ENCODE measurements at places on chromosomes 12 and 14.
A peak's percentile ranks its signal among the peaks of the same experiment; 100 is the strongest.

DNA sequence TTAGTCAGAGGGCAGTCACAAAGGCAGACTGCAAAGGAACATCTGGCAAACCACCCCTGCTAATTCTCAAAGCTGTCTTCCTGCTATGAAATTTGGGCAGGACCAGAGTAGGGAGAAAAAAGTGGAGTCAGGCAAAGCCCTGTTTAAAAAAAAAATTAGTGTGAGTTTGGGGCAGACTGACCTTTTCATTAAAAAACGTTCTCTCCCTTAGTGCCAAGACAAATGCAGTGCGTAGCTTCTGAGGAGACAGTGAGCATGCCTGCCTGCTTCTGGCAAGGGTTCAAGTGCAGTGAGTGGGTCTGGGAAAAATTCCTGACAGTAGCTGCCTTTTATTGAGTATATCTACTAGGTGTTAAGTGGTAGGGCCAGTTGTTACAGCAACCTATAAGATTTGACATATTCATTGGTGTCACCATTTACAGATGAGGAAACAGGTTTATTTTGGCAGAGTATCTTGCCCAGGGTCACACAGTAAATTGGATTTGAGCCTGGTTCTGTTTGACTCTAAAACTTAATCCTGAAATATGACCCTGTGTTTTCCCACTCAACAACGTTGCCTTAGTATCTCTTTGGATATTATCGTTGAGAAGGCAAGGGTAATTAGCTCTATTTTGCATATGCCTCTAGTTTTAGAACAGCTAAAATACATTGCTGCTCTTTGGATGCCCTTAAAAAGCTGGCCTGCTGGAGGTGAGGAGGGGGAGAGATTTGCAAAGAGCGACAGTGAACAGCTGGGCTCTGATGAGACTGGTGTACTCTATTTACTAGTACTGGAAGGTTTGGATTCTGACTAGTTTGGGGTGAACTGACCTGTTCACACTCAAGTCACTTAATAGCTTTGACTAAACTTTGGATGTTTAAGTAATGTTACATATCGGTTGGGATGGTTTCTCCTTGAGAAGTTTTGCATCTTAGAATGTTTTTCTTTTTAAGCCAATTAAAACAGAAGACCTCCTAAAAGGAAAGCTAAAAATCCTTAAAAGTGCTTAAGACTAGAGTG is 72.8 kb downstream of the PAPOLA start:
- no peak for DNase-seq

DNA sequence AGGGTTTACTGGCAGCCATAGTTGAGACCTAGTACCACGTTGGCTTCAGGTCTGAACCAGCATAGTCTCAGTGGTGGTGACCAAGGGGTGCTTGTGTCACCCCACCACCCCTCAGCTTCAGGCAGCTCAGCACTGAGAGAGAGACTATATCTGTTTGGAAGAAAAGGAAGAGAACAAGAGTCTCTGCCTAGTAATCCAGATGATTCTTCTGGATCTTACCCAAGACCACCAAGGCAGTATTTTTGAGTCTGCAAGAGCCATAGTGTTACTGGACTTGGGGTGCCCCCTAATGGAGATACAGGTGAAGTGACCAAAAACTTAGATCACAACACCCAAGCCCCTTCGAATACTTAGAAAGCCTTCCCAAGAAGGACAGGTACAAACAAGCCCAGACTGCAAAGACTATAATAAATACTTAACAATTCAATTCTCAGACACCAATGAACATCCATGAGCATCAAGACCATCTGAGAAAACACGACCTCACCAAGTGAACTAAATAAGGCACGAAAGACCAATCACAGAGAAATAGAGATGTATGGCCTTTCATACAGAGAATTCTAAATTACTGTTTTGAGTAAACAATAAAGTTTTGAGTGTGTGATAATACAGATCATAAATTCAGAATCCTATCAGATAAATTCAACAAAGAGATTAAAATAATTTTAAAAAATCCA is 107.0 kb downstream of the HELB start:
- DNase-seq, result peak; percentile 59

DNA sequence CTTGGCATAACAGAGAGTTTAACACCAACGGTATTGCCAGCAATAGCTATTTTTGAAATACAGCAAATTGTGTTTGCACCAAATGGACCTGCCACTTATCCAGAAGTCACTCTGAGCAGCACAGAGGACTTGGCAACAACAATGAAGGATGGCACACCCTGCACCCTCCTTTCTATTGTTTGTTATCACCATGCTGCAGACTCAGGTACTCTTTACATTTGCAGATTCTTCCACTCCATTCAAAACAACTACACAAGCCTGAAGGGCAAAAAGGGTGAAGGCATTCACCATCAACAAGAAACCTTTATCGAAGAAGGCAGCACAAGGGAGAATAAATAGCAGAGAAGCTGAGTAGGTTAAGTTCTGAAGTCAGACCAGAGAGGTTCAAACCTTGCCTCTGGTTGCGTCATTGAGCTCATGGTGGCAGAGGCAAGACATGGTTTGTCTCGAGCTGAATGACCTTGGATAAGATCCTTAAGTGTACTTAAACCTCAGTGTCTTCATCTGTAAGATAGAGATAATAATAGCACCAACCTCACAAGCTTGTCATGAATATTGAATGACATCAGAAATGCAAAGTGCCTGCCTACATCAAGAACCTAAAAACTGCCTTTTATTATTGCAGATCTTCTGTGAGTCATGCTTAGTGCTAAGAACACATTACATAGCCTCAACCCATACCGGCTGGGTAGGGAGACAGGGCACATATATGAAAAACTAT is 1.4 kb upstream of the ACSM4 start:
- DNase-seq, result no peak

DNA sequence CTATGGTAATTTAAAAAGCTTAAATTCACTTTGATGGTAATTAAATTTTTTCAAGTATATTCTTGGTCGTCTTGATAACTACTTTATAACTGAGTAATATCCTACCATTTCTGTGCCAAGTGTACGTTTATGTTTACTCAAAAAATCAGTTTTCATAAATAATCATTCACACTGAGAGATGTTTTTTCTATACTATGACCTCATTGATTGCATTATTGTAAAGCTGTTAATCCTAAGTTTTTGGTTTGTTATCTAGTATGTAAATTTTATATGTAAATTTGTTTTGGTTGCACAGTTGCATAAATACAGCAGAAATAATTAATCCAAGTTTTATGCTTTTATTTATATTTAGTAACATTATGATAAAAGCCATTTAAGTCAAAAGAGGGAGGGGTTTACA is 196.4 kb upstream of the PRICKLE1 start:
- no peak for DNase-seq

- no peak for DNase-seq
These were observed 1551.5 kb upstream of the SEL1L start for GRCh38 chr14:83085136-83085535.

- no peak for DNase-seq
These were observed 4.0 kb upstream of the TESPA1 start for GRCh38 chr12:54988402-54989054.

GRCh38 chr14:22484632-22485031 is 104.4 kb downstream of the DAD1 start:
- DNase-seq, result no peak

DNA sequence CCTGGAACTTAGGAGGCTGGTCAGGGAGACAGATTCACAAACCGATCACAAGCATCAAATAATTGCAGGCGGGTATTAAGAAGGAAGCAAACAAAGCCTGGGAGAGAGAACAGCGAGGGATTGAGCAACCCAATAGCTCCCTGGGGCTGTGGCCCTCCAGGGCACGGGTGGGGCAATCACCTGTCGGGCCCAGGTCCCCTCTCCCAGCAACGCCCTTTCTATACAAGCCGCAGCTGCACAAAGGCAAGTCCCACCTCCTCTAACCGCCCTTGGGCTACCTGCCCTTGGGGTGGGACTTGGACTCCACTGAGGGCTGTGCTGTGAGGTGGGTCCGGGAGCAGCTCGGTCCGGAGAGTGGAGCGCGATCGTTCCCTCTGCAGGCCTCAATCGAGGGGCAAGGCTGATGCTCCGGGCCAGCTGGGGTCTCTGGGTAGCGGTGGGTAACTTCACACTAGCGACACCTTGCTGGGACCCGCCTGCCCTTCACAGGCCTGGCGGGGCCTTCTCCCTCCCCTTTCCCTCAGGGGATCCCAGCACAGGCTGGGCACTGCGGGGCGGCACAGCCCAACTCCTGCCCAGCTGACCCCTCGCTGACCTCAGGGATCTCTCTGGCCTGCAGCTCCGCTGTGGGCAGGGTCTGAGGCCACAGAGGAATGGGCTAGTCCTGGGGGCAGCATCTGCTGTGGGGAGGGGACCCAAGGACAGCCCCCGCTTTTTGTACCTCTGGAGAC is 8.0 kb downstream of the PHB2 start:
- no peak for DNase-seq

- DNase-seq, result no peak
These were observed 524 bp downstream of the KMT5A start for GRCh38 chr12:123384318-123384993.

DNA sequence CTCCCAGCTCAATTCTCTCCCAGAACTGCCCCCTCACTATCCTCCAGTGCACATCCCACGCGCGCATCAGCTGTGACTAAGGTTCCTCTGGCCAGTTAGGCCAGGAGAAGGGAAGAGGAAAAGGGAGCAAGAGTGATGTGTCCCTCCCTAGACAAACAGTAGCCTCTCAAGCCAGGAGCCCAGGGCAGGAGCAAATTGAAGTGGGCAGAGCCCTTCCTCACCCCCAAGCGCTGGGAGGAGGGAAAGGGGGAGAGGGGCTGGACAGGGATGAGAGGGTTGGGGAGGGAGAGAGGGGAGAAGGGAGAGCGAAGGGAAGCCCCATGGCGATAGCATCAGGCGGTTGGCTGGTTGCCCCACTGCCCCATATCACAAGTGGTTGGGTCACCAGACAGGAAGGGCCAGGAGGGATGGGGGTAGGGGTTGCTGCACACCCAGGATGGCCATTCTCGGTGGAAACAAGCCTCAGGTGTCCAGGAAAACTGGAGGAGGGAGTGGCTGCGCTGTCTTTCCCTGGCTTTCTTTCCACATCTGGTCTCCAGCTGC is 1.1 kb downstream of the CD63 start:
- DNase-seq, result peak; percentile 84

DNA sequence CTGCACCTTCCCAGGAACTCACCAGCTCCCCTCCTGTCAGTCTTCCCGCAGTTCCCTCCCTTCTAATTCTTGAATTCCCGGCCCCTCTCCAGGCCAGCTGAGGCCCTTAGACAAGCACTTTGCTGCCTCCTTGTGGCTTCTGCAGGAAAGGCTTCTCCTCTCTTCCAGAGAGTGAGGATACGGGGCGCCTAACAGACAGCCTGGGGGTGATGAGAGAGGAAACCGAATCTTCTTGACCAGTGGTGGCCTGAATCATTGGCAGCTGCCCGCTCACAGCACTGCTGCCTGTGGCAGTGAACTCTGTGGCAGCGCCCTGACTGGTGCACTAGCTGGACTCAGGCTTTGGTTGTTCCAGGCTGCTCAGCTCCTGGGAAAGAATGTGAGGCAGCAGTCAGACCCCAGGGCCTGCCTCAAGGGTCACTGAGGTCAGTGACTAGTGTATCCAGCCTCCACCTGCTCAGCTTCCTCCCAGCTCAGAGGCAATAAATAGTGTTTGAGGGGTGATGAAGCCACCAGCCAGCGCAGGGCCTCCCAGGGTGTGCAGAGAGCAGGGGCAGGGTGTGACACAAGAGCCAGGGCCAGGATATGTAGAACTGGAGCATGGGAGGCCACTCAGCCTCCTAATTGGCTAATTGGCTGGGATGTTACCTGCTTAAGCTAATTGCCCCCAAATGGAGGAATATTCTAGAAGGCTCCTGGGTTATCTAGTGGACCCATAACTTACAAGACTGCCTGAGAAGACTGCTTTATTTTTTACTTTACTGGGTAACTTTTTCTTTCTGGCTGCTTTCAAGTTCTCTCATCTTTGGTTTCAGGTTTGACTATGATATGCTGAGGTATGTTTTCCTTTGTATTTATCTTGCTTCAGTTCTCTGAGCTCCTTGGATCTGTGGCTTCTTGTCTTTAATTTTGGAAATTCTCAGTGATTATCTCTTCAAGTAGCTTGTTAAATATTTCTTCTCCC is 12.9 kb upstream of the MCRS1 start:
- peak; percentile 68 for DNase-seq

DNA sequence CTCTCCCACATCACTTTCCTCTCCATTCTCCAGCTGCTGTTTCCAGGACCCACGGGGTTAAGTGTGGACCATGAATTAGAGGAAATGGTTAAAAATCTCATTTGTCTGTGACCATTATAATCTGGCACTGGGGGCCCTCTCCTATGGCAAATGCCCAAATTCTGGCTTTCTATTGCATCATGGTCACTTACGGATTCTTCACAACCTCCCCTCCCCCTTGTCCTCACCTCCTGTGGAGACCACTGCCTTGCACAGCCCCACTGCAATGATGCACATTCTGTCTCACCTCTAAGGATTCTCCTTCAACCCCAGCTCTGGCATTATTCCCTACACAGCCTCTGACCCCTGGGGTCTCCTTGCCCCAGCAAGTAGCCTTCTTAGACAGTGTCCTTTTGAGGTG is 18.9 kb downstream of the BCAT1 start:
- DNase-seq, result no peak

DNA sequence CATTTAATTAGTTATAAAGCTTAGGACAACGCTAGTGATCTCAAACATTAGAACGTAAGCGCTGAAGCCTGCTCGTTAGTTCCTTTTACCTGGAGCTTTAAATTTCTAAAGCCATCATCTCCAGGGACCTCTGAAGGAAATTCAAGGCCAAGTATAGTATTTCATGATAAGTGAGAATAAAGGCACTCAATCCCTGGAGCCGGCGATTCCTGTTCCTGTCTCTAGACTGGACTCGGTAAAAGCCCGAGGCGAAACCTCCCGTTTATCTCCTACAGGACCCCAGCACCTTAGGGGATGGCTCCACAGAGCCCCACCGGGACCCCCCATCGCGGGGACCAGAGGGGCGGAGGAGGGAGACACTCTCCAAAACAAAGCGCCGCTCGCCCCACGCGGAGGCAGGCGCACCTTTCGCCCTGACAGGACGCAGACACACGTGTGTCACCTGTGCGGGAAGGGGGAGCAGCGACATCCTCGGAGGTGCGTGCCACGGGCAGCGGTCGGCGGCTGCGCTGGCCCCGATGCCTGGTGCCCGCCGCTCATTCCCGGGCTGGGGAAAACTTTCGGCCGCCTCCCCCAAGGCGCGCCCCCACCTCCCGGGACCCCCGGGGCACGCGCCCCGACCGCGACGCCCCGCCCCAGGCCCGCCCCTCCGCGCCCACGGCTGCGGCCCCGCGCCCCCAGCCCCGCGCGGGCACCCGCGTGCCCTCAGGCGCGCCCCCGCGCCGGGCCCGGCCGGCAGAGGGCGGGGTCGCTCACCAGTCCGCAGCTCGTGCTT is 678 bp downstream of the RPS6KA5 start:
- peak; percentile 14 for DNase-seq

DNA sequence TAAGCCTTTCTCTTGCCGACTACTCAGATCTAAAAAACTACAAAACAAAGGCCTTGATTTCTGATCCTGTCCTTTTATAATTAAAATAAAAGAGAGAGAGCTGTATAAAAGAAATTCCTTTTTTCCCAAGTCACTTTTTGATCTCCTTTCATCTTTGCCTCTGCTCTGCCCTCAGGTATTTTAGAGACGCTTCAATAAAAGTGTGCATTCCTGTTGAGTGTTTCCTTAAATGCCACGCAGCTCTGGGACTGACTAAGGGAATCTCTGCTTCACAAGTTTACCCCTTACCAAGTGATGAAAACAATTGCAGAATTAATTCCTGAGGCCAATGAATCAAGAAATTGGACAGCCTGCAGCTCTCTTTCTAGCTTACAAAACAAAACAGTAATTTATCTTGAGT is 1109.8 kb downstream of the TMTC2 start:
- no peak for DNase-seq

Data from inflammatory macrophage (primary cell).